ENCODE measurements at places on chromosomes 4 and X.

- DNase-seq: no peak
Measured at GRCh38 chr4:186698525-186698924, 25.1 kb downstream of the FAT1 start.

- no peak for DNase-seq
Measured at GRCh38 chr4:142452161-142452855, 393.8 kb downstream of the INPP4B start.

DNA sequence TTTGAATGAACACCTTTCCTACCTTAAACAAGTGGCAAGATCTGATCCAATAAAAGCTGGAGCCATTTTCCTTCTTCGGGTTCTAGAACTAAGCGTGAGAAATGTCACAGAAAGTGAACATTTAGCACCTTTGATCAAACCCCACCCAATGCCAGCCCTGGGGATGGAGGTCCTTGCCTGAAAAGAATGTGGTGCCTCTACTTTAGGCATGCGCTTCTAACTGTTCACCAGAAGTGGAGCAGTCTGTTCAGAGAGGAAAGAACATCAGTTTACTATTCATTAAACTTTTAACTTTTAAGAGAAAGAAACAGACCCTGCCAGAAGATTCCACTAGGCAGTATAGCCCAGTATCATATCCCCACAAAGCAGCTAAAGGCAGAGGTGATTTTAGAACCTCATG is 75.9 kb downstream of the INTS12 start:
- no peak for DNase-seq

DNA sequence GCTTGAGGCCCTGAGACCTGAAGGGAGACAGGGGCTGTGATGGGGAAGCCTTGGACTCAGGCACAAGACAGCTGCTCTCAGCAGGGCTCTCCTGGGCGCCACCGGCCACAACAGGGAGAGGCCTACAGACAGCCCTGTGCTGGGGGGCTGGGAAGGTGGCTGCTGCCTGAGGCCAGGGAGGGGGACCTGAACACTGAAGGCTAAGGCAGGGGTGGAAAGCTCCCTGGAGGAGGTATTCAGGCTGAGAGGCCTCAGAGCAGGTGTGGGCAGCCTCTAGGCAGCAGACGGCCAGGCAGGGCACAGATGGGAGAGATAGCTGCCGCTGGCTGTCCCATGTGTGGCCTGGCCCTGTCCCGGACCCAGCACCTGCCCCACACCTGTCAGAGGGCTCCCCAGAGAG is 33.0 kb downstream of the TACC3 start:
- DNase-seq: no peak

DNA sequence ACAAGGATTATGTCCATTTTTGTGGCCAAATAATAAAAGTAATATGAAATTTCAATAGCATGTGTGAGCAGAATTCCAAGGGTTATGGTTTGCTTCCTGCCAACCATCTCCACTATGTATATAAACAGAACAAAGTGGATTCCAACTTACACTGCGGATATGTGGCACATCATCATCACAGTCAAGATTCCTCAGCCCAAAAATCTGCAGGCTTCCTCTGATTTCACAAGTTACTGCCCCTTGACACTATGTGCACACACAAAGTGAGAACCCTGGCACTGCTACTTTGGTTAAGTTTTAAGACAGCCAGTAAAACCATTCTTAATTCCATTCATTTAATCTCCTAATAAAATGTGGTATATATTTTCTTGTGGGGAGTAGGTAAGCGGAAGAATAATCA is 76.4 kb downstream of the LEF1 start:
- DNase-seq: no peak

DNA sequence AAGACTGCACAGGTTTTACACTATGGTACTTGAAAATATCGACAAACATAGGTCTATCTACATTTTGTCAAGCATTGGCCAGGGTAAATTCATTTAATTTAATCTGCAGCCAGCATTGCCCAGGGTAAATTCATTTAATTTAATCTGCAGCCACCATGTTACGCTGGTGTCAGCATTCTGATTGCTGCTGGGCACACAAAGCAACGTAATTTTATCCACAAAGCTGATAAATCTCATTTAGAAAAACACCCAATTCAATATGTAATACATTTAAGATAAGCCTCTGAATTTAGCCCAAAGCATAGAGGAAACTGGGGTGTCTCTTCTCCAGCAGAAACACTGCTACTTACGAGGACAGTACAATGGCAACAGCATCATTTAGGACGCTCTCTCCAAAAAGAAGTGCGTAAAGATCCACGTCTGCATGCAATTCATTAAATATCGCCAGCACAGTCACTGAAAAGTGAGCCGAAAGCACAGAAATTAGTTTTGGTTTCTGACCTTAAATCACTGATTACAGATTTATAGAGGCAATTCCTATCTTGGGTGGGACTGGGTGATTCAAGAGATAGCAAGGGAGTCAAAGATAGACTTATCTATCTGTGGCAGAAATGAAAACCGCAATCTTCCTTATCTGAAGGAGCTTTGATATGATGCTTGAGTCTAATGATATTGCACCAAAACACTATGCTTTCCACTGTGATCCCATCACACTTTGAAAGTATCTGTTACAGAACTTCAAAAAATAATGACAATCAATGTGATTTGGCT is 88.8 kb downstream of the CHST7 start:
- no peak for DNase-seq

GRCh38 chr4:29541757-29542156 is 1178.4 kb upstream of the PCDH7 start:
- DNase-seq: no peak

DNA sequence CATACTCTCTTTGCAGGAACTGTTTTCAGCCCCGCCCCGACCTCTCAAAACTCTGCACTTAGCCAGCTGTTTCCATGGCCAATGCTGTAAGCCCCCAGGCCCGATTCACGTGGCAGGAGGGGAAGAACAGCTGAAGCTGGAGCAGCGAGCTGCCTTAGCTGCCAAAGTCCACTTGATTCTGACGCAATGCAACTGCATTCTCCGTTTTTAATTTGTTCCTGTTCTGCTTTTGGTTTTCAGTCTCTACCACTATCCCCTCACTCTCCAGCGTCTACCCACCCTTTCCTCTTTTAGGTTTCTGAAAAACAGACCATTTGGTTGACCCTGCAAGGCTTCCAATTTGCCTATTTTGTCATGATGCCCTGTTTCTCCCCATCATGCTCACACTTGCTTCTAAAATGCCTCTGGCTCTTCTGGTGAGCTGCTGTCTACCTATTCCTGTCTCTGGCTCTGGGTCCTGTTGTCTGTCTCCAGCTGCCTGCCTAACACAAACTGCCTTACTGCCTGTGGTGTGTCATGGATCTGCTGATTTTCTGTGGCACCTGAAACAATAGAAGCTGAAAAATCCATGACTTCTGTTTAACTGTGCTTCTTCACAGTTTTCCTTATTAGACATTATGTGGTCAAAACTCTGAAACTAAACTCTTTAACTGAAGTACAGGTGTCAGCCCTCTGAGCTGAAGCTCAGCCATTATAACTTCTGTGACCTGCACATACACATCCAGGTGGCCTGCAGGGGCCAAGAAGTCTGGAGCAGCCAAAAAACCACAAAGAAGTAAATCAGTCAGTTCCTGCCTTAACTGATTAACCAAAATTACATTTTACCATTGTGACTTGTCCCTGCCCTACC is 160.5 kb upstream of the AGTR2 start:
- DNase-seq: no peak

- DNase-seq: no peak
Measured at GRCh38 chr4:19301527-19301926, 950.2 kb upstream of the SLIT2 start.

DNA sequence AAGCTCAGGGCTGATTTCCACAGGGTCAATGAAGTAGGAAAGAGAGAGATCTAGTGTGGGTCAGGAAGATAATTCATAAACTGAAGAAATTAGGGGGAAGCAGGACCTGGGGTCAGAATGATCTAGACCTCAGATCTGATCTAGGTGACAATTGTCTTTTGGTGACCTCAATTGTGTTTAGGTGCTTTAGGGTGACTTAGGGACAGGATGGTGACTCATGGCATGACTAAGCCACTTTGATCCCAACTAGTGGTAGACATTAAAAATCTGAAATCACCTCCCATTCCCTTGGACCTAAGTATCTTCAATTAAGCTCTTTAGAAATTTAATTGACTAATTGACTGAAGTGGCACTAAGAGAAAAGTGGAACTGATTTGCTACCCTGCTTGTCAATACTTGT is 36.7 kb upstream of the GRXCR1 start:
- no peak for DNase-seq

DNA sequence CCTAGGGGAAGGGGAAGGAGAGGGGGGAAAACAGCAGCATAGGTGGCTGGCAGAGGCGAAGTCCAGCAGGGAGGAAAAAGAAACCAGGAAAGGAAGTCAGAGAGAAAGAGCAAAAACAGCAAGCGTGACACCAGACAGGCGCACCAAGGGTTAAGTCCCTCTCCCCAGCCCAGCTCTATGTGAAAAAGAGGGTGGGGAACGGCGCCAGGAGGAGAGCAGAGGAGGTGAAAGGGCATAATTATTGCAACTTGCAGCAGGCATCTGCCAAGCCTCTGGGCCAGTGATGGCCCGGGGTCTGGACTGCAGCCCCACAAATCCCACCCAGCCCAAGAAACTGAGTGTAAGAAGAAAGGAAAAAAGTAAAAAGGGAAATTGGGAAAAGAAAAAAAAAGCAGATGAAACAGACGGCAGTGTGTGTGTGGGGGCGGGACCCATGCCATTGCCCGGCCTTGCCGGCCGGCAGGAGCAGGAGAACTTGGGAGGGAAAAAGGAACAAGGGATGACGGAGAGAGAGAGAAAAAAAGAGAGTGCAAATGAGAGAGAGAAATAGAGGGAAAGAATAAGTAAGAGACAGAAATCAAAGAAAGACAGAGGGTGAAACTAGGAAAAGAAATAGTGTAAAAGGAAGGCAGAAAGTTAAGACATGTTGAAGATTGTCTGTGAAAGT is 14.1 kb upstream of the RHOXF2 start:
- DNase-seq: no peak

DNA sequence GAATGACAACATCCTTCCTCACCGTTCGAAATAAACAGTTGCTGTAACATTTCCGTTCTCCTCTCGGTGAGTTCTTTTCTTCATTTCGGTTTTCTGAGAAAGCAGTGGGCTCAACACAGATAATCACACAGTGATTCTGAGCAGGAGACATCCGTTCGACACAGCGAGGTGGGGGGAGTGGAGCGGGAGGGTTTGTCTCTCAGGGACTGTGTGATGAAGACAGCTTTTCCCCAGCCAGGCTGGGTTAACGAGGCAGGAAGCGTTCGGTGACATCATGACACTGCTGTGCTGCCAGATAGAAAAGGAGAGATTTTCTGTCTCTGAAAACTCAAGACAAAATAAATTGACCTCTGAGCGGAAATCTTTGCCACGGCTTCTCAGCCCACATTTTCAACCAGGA is 119.3 kb downstream of the CRLF2 start:
- peak; percentile 81 for DNase-seq

GRCh38 chrX:18578546-18578945 is 93.4 kb downstream of the RS1 start:
- no peak for DNase-seq

- no peak for DNase-seq
Measured at GRCh38 chrX:154727871-154728270, 23.0 kb downstream of the GAB3 start.

DNA sequence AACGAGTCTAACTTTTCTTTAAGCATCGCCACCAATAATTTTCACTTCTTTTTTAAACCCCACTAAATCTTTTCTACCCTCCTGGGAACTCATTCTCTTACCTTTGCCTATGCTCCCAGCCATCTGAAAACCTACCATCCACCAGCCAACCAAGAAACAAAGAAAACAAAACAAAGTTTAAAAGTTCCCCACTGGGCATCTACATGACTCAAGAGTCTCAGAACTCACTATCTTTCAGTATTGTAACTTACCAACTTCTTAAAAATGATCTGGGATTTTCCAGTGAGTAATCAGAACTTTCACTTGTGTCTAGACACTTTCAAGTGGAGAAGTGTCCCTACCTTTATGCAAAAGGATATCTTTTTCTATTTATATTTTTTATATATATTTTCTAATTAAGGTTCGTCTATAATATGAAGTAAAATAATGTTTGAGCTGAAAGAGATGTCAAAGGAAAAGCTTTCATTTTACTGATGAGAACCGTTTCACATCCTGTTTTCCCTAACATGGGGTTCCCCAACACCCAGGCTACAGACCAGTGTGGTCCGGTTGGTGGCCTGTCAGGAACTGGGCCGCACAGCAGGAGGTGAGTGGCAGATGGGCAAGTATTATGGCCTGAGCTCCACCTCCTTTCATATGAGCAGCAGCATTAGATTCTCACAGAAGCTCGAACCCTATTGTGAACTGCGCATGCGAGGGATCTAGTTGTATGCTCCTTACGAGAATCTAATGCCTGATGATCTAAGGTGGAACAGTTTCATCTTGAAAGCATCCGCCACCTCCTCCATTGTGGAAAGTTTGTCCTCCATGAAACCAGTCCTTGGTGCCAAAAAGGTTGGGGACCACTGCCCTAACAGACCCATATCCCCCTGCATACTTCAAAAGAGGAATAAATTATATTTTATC is 9.8 kb upstream of the TIGD2 start:
- DNase-seq: no peak

DNA sequence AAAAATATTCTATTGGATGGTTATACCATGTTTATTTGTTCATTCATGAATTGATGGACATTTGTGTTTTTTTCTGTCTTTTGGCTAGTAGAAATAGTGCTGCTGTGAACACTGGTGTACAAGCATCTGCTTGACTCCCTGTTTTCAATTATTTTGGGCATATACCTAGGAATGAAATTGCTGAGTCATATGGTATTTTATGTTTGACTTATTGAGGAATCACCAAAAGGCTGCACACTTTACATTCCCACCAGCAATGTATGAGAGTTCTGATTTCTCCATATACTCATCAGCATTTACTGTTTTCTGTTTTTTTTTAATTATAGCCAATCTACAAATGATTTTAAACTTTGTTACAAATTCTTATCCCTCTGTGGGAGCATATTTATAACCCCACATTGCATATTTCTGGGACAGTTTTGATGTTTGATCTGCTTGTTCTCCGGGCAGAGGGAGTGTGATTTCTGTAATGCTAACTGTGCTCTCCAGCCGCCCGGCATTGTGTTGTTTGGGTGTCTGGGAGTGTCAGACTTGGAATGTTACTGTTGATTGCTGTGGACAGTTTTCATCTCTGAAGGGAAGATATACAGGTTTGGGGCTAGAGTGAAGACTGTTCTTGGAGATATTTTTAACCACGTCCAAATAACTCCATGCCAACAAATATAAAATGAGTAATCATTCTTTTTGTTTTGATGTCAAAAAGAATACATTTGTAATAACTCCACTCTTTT is 60.5 kb upstream of the PGRMC2 start:
- no peak for DNase-seq

DNA sequence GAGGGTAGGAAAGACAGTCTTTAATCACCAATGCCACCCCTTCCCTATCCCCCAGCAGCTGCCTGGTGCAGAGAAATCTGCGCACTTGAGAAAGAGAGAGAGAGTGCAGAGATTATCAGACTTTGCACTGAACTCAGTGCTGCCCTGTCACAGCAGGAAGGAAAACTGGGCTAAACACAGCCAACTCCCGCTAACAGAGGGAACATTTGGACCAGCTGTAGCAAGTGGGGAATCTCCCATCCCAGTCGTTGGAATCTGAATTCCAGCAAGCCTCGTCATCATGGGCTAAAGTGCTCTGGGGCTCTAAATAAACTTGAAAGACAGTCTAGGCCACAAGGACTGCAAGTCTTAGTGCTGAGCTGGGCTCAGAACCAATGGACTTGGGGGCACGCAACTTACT is 168.7 kb downstream of the DLG3 start:
- no peak for DNase-seq

All from activated naive CD4-positive, alpha-beta T cell treated with anti-CD3 and anti-CD28 coated beads, Interleukin-2, amount 10 ng/mL, durations not matched to agents 7 days and 5 days (primary cell).